Suppressor macrophage treated with lipopolysaccharide for 1 hour (primary cell): ENCODE measurements at places on chromosomes 1 and 21.
A peak's percentile ranks its signal among the peaks of the same experiment; 100 is the strongest.

- no peak for DNase-seq
Observed at GRCh38 chr1:62539028-62539447, 58.3 kb upstream of the ANGPTL3 start.

GRCh38 chr1:26890467-26890796 is 349 bp upstream of the GPN2 start:
- no peak for DNase-seq

GRCh38 chr1:225911191-225912130 is 12.6 kb downstream of the PYCR2 start:
- DNase-seq: peak; percentile 70

- no peak for DNase-seq
Observed at GRCh38 chr1:85453640-85454194, 11.2 kb downstream of the DDAH1 start.

DNA sequence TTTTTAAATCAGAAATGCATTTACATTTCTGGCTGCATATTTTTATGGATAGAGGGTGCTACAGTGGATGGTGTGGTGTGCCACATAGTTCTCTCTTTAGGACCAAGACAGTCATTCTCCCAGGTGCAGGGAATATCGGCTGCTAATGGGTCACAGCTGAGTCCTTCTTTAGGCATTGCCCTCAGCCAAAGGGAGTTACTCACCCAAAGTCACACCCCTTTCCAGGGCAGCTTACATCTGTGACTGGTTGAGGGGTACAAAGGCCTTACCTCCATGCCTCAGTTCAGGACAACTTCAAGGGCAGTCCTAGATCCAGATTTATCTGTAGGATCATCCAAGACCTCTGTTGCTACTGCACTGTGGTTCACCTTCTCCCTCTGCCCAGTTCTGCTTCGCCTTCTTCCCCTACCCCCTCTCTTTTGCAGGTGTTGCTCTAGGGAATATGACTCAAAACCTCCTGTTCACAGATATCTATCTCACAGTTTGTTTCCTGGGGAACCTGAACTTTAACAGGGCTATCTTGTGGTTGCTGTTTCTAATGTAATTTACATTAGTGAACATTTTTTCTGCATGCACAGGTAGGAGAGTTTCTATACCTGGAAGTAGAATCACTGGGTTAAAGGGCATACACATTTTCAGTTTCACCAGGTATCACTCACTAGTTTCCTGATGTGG is 413.9 kb downstream of the RPS6KC1 start:
- no peak for DNase-seq

DNA sequence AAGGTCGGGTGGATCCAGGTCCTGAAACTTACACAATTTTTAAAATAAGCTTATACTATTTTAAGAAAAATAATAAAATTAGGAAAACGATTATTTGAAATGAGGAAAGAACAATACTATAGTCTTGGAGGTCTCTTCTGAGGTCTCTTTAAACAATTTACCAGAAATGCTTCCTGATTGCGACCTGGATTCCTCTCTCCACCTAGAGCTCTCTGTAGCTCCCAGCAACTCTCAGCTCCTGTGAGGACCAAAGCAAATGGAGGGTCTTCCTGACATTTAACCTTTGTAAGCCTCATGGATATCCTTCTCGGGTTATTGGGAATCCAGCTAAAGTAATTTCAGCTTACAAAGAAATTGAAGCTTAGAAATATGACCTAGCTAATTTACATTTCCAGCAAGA is 886 bp downstream of the BTBD8 start:
- DNase-seq: no peak

DNA sequence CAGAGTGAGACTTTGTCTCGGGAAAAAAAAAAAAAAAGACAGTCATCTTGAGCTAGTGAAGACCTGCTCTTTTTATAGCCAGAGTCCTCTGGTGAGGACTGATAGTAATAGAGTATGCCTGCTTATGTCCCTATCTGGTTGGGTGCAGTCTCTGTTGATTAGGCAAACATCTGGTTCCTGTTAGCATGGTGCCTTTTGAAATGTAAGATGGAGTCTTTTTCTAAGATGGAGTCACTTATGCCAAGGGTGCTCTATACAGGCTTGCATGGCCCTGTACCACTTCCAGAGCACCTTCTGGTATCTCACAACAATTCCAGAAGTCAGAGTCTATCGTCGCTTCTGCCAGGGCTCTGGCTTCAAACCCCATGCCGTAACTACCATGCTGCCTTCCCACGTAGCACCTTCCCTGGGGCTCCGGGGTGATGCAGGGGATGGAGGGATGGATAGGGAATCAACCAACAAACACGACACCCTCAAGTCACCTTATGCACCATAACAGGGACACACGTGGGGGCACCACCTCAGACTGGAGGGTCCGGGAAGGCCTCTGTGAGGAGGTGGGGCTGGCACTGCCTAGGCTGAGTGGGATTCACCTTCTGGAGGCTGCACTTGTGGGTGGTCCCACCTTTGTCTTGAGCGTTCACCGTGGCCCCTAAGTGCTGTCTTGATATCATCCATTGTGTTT is 11.6 kb upstream of the PADI6 start:
- DNase-seq: no peak

- no peak for DNase-seq
Observed at GRCh38 chr1:85282424-85282823, 6.0 kb upstream of the BCL10 start.

- DNase-seq: peak; percentile 34
Observed at GRCh38 chr1:28885977-28886730, 28.2 kb upstream of the EPB41 start.

GRCh38 chr1:157984469-157984868 is 9.0 kb upstream of the KIRREL1 start:
- no peak for DNase-seq

- DNase-seq: peak; percentile 75
Observed at GRCh38 chr1:185500001-185500626, 183.1 kb upstream of the IVNS1ABP start.

DNA sequence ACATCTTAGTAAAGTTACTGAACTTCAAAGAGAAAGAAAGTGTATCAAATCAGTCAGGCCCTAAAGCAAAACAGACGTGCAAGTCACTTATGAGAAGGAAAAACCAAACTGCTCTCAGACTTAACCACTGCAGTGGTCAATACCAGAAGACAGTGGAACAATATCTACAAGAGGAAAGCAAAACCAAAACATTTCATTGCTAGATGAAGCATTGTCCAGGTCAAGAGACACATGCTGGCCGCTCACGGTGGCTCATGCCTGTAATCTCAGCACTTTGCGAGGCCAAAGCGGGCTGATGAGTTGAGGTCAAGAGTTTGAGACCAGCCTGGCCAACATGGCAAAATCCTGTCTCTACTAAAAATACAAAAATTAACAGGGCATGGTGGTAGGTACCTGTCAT is 82.0 kb upstream of the MROH9 start:
- no peak for DNase-seq

- peak; percentile 29 for DNase-seq
Observed at GRCh38 chr1:206854401-206855129, 10.9 kb upstream of the IL20 start.

DNA sequence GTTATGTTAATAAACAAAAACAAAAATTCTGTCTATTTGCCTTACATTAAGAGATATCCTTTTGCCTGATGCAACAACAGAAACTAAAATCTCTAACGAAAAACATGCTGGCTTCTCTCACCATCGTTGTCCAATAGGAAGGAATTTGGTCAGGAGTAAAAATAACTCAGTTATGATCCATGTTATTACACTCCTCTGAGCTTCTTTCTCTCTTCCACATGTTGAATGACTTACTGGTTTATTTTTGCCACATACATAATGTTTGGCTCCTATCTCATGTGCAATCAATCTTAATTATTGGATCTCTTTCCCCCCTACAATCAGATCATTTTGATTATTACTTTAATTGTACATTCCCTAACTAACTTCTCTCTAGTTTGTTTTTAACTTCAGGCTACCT is 688.4 kb downstream of the USP25 start:
- DNase-seq: no peak
